Activated T-cell treated with anti-CD3 and anti-CD28 coated beads, Interleukin-2, amount 50 U/mL, for 72 hours (primary cell): ENCODE measurements at places on chromosomes 1 and 21. TPM values are rescaled to one million over a fixed set of nuclear protein-coding genes. Genes with fewer than 3 reads are reported as not detected.

DNA sequence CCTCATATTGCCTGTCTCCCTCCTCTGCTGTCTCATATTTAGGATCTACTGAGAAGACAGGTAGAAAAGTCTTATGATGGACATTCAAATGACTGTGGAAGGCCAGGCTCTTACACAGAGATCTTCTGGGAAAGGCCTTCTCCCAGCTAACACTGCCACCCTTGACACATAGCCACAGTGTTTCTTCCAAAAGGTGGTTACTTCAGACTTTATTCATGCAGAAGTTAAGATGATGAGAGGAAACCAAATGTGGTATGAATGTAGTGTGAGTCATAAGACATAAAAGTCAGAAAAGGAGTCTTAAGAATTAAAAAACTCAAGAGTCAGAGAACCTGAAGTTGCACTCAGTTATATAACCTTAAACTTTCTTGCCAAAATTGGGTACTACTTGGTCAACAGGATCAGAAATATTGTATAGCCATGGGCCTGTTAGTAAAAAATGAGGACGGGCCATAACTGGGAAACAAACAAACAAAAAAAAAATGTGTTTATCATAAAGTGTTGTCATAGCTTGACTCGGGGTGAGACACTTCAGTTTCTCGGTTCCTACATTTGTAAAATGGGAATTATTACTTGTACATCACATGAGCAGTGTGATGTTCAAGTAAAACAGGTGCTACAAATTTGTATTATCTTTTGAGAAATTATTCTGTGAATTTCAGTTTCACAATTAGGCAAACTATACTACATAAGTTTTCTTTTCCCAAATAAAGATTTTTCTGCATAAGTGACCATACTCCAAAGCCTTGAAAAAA lies 1.2 kb upstream of the DENND1B start:
- DNase-seq, result peak; percentile 54

DNA sequence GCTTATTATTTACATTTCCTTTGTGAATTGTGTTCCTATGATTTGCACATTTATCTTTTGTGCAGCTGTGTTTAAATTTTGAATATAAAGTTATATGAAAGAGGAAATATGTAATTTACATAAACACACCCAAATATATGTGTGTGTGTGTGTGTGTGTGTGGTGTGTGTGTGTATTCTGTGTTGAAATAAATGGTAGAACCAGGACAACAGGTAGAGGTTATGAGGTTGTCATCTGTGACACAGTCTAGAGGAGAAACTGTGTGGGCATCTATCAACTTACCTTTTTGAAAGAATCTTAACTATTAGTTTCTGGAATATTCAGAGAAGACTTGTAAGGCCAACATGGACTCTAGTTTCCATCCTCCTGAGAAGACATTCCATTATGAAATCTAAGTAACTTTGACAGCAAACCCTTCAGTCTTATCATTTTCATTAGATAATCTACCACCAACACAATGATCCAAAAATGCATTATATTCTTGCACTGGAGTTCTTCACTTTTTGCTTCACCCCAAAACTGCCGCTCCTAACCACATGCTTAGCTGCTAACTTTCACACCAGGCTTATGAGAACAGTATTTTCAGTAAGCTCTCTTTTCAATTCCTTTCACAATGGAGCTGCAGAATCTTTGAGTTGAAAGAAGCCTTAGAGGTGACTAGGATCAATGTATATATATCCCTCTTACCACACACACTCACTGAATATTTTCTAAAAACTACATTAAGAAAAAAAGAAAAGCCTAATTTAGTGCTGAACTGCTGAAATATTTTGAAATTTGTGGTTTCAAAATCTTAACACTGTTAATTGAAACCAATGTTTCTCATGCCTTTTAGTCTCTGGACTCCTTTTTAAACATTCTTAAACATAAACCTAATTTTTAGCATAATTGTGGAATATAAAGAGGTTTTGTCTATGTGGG lies 21.8 kb downstream of the PTPRC start:
- no peak for DNase-seq

DNA sequence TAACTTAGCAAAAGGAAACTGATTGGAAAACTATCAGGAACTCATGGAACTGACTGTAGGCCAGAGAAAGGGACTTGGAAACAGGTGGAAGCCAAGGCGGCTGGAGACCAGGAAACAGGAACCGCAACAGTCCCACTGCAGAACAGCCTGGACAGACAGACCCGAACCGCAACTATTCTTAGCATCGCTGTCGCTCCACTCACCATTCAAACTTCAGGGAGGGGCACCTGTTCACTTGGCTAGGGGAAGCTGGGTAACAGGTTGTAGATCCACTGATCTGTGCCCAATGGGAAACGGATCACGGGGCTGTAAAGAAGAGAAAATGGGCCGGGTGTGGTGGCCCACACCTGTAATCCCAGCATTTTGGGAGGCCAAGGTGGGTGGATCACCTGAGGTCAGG lies 61.9 kb downstream of the CLSTN1 start:
- DNase-seq, result no peak

The RBM11 gene
- total RNA-seq, result 4.9 TPM

The LAMC1 gene
- 0.24 TPM for total RNA-seq
